ENCODE measurements at places on chromosomes 4 and X.

DNA sequence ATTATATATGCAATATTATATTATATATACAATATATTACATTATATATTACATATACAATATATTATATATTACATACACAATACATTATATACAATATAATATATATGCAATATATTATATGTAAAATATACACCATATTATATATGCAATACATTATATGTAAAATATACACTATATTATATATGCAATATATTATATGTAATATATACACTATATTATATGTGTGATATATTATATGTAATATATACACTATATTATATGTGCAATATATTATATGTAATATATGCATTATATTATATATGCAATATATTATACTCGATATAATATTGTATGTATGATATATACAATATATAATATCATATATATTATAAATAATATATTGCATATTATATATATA, 457.4 kb downstream of the SMARCA1 start:
- no peak for DNase-seq

DNA sequence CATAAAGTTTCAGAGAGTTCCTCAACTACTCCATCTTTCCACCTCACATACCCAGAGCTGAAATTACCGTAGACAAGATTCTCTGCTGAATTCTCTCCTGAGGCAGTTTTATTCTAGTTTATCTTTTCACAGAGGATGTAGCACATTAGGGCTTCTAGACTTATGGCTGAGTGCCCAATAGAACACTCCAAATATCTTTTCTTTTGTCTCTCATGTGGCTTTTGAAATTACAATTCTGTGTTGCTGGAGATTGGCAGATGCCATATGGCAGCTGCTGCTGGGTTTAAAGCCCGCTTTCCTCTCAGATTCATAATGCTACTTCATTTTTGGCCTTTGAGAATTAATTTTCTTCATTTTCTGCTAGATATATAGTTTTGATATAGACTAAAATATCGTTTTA, 107.6 kb upstream of the BANK1 start:
- no peak for DNase-seq

DNA sequence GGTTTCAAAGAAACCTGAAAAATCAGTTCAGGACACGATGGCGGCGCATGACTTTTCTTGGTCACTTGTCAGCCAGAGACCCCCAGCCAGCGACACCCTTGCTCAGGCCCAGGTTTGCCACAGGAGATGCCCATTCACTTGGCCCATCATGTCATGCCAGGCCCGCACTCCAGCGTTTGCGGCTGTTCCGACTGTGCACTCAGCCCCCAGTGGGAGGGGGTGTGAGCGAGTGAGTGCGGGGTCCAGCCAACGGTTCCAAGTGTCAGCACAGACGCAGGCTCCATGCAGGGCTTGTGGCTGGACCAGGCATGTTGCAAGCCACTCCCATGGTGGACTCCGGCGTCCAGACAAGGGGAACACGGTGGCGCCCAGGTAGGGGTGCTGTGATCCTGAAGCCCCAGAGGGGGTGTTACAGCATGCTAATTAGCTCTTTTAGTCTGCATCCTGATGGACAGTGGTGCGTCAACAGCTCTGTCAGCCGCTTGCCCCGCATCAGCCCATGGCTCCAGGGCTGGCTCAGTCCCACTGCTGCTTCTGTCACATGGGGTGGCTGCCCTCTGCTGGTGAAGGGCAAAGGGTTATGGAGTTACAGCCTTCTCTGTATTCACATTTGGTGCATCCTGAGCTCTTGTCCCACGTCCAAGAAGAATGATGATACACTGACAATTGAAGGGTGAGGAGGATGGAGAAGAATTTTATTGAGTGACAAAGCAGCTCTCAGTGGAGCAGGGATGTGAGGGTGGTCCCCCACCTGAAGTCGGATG, 3.7 kb upstream of the MAEA start:
- DNase-seq: no peak

- no peak for DNase-seq
These were observed 19.3 kb downstream of the JAKMIP1 start for GRCh38 chr4:6180841-6181631.

- no peak for DNase-seq
These were observed 52.2 kb upstream of the TLR3 start for GRCh38 chr4:186016796-186017195.

GRCh38 chr4:14431155-14432134, 570.8 kb upstream of the CPEB2 start:
- DNase-seq: no peak

DNA sequence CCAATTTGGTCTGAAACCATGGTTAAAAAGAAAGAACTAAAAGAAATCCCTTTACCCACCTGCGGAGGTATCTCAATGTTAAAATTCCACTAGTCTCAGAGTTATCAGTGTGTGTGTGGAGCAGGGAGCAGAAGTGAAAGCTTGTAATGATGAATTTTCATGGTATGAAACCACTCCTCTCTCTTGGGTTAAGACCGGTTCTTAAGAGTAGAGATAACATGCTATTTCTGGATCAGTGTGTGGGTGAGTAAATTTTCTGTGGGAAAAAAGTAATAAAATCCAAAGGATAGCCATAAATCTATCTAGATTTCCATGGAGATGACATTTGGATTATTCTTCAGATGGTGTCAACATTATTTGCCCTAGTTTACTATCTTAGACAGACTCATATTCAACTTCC, 3.2 kb downstream of the FGF13 start:
- no peak for DNase-seq

- no peak for DNase-seq
These were observed 140.3 kb downstream of the NAA11 start for GRCh38 chr4:79185526-79186045.

- DNase-seq: no peak
These were observed 442.6 kb upstream of the GALNT7 start for GRCh38 chr4:172726001-172726423.

DNA sequence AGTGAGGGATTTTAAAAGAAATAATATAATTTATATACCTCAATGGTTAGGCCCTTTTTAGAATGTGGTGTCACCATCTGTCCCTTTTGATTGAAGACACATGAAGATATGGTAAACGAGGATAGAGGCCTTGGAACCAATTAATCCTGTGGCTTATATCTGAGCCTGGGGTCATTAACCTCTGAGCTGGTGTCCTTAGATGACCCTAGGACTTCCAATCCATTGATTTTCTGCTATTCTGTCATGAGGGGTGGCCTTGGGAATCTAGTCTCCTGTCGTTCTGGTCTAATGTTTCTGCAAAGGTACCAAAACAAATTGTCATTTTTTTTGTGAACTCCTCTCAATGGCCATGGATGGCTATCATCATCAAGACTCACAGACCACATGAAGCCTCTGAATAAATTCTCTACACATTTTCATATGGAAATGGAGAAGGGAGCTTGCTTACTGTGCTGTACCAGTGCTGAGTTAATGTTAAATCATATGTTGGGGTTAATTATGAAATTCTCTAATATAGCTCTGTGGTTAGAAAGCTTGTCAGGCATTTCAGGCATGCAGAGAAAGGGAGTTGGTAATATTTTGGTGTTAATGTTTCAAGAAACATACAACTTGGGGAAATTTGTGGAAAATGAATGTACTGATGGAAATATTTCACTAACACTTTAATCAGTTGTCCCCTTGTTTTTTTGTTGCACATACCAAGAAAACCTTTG, 204.2 kb upstream of the IL15 start:
- DNase-seq: no peak

GRCh38 chrX:65772842-65773241, 105.4 kb downstream of the MSN start:
- no peak for DNase-seq

GRCh38 chrX:132712350-132712749, 223.5 kb upstream of the MBNL3 start:
- DNase-seq: no peak

DNA sequence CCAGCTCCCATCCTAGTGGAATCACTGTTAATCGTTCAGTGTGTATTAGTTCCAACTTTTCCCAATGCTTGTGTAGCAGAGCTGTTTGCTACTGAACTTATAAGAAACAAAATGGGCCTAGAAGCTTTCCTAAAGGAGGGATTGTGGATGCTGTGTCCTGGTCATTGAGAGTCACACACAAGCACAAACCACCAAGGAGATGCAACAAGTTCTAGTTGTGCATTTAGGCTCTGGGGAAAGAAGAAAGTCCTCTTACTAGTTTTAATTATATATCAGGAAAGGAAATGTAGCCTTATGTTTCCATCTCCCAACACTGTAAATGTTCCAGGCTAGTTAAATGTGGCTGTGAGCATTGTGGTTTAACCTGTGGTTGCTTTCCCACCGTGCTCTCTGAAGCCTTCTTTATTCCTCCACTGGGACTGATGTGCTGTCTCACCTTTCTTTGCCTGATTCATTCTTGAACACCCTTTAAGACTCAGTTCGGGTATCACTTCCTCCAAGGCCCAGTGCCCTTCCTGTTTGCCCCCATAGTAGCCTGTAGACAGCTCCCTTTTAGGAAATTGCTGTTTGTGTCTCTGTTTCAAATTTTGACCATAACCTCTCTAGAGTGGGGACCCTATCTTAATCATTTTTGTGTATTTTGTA, 34.3 kb downstream of the ATP10D start:
- DNase-seq: peak; percentile 31

- DNase-seq: no peak
These were observed 2.1 kb upstream of the SH2D1A start for GRCh38 chrX:124344246-124344645.

- no peak for DNase-seq
These were observed 174.9 kb downstream of the CORIN start for GRCh38 chr4:47662975-47663374.

DNA sequence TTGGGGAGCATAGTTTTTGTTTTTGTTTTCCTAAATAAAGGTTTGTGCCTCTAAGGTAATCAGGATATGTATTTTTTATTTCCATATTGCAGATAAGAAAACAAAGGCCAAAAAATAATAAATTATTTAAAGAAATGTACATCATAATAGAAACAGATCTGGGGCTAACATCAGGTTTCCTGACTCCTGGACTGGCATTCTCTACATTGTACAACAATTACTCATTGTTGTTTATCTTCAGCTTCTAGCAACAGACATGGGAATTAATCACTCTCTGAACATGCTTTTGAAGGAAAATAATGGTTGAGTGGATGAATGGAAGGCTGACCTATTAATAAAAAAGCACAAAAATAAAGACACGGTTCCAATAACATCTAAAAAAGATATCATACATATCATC, 146.2 kb downstream of the KCNIP4 start:
- DNase-seq: no peak

DNA sequence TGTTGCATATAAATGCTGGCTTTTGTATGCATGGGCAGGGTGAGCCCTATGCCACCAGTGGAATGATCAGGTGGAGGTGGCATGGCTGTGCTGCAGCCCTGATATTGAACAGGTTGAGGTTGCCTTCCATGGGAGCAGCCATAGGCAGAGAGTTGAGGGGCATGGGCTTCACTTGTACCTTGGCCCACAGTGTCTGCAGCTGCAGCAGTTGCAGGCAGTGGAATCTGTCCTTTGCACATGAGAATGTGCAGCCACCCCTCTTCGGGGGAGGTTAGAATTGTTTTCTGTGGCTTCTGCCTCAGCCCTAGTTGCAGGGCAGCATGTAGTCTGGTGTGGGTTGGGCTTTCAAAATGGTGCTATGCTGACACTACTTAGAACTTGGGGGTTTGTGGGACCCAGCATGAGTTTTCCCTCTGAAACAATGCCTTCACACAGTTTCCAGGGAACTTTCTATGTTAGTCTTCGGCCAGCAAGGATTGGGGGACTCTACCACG, 25.4 kb upstream of the VSIG1 start:
- no peak for DNase-seq

- no peak for DNase-seq
These were observed 10.8 kb downstream of the ETDB start for GRCh38 chrX:135109554-135109953.

GRCh38 chrX:30283456-30284200, 25.6 kb downstream of the NR0B1 start:
- peak; percentile 70 for DNase-seq

GRCh38 chr4:80255329-80256095, 11.0 kb upstream of the FGF5 start:
- no peak for DNase-seq

GRCh38 chr4:107862658-107863057, 37.9 kb downstream of the SGMS2 start:
- no peak for DNase-seq

DNA sequence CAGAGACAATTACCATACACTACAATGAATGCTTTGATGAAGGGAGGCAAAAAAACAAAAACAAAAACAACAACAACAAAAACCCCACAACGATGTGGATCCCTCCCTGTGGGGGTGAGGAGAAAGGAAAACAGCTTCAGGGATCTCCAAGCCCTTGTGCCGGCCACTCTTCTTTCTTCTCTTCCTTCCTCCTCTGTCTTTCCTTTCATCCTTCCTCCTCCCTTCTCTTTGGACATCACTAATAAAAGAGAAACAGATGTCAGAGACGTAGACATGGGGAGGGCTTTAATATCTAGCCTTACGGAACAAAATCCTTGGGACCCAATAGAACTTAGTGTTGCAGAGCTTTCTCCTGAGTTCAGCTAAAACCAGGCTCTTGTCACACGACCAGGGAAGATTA, 18.8 kb upstream of the STX18 start:
- no peak for DNase-seq

DNA sequence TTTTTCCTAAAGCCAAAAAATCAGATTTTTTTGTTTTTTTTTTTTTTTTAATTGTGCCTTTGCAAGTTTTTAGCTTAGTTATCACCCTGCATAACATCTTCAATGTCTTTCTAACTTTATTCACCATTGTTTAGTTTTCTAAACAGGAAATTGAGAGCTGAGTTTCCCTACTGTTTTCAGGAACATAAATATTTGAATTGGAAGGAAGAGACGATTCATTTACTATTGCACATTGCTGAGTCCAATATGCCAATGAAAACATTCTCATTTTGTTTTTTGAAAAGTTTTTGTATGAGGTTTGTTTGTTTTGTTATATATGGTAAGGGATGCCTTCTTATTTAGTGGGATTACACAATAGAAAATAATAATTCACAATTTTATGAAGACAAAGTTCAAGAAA, 148.4 kb downstream of the ANKRD50 start:
- no peak for DNase-seq

- DNase-seq: no peak
These were observed 5.7 kb downstream of the CBLL2 start for GRCh38 chrX:22278375-22278774.

DNA sequence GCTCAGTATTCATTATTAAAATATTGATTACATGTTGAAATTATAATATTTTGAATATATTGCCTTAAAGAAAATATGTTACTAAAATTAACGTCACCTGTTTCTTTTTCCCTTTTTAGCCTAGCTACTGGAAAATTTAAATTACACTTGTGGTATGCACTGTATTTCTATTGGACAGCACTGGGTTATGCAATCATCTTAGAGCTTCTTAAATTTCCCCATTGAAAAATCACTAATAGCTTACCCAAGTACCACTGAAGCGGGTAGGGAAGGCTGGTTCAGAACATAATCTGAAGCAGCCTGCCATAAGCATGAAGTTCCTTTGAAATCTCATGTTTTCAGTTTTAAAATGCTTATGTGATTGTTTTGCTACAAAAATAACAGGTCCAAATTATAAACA, 49.5 kb upstream of the TFDP3 start:
- DNase-seq: no peak

GRCh38 chr4:44487341-44487740, 38.7 kb upstream of the KCTD8 start:
- DNase-seq: no peak
